ENCODE measurements at places on chromosomes 6 and 20.

- no peak for DNase-seq
Observed at GRCh38 chr20:33061658-33062028, 7.9 kb downstream of the BPIFB3 start.

GRCh38 chr6:35310265-35310831 is 12.7 kb downstream of the DEF6 start:
- no peak for DNase-seq

GRCh38 chr20:25313593-25313992 is 65.7 kb downstream of the PYGB start:
- no peak for DNase-seq

DNA sequence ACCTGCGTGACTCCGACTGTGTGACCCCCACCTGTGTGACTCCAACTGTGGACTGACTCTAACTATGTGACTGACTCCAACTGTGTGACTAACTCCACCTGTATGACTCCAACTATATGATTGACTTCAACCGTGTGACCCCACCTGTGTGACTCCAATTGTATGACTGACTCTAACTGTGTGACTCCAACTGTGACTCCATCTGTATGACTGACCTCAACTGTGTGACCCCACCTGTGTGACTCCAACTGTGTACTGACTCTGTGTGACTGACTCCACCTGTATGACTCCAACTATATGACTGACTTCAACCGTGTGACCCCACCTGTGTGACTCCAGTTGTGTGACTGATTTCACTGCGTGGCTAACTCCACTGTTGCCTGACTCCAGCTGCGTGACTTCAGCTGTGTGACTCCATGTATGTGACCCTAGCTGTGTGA is 38.6 kb downstream of the SYNJ2 start:
- no peak for DNase-seq

DNA sequence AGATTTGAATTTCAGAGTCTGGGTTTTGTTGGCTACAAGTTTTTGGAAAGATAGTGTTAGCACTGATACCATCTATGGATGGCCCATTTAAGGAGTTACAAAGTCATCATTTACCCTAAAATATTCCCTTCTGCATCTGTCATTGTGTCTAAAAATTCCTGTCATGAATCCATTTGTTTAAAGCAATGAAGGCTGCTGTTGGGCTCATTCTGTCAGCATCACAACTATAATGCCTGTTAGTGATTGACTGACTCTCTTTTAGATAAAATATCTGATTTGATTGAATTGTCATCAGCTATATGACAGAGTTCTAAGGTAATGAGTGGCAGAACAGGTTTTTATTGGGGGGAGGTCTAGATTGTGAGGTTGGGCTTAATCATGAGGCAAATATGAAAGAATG is 167.6 kb upstream of the IMPG1 start:
- DNase-seq = no peak

GRCh38 chr6:3744901-3745470 is 6.5 kb downstream of the PXDC1 start:
- no peak for DNase-seq

DNA sequence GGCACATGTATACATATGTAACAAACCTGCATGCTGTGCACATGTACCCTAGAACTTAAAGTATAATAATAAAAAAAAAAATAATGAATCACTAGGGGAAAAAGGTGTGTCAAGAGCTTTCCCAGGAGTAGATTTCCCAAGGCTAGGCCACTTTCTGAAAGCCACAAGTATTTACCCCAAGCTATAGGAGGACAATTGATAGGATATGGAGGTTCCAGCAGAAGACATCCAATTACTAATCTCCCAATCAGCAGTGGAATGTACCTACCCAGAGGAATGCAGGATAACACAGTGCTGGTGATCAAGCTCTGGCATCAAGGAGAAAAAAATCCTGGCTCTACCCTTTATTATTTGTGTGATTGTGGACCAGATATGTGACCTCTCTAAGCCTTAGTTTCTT is 562.7 kb downstream of the RFPL4B start:
- DNase-seq = no peak

- no peak for DNase-seq
Observed at GRCh38 chr20:44367746-44368145, 12.2 kb downstream of the HNF4A start.

GRCh38 chr20:44761423-44761822 is 15.8 kb downstream of the KCNK15 start:
- no peak for DNase-seq

DNA sequence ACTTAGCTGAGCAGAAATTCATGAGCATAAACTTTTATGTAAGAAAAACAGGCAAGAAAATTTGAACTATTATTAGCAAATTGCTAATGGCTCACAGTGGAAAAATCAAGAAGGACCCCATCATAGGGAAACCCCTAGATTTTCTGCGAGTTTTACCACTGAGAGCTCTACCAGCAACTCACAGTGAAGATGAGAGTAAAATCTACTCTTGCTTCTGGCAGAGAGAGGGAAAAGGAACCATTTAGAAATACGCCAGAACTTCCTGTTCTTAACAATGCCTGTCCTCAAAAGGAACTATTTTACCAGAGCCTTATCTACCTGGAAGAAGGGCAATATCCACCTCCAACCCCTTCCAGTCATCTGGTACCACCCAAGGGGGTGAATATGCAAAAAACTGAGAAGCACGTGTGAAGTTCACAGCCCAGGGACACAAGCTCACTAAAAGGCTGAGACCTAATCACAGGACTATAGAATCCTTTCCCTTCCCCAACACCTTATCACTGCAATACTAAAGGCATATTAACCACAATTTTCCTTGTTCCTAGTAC is 34.4 kb upstream of the ASF1A start:
- DNase-seq = no peak

DNA sequence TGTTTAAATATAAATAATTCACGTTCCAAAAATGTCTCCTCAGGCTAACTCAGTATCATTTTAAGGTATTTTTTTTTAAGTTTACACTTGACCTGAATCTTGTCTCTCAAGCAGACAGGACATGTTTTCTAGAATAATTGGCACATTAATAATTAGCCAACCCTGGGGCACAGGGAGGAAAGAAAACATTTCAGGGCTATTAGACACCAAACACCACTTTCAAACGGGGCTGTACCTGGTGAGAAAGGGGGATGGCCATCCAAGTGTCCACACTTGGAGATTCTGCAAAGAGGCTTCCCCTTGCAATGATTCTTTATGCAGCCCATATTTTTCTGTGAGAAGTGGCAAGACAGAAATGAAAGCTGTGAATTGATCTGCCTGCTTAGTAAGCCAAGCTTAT is 560.8 kb downstream of the CD109 start:
- no peak for DNase-seq

All from BE2C (cell line).